ENCODE measurements at places on chromosomes 7 and 10.

- no peak for DNase-seq
Observed at GRCh38 chr7:114889646-114890285, 32.1 kb upstream of the MDFIC start.

GRCh38 chr10:24310104-24310503 is 101.2 kb downstream of the KIAA1217 start:
- DNase-seq = no peak

- DNase-seq = no peak
Observed at GRCh38 chr10:131929122-131929845, 28.5 kb downstream of the PPP2R2D start.

GRCh38 chr7:94303695-94304094 is 91.0 kb upstream of the COL1A2 start:
- no peak for DNase-seq

DNA sequence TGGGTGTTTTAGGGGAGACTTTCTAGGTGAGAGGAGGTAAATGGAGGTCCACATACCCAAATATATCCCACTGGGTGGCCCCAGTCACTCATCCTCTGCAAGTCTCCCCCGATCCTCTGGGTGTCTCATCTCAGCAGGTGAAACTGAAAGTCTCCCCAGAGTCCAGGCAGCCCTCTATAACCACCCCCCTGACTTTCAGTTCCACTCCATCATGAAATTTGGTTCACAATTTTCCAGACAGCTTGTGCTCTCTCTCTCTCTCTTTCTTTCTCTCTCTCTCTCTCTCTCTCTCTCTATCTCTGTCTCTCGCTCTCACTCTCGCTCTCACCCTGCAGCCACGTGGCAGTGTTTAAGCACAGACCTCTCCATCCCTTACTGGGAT is 56.7 kb upstream of the ELN start:
- DNase-seq = no peak

DNA sequence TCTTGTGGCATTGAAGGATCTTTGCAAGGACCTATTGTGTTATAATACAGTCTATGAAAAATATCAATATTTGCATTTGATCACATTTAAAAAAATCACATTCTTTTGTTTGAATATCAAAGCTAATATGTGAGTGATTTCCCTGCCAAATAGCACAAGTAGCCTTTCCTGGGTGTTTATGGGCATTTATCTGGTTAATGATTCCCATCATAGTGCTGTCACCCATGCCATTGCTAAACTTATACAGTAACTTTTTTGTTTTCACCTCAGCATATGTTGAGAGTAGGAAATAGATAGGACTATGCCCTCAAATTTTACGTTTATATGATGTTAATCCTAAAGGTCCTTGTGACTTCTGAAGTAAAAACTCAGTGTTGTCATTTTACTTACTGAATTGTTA is 136.9 kb downstream of the CFTR start:
- DNase-seq = no peak

DNA sequence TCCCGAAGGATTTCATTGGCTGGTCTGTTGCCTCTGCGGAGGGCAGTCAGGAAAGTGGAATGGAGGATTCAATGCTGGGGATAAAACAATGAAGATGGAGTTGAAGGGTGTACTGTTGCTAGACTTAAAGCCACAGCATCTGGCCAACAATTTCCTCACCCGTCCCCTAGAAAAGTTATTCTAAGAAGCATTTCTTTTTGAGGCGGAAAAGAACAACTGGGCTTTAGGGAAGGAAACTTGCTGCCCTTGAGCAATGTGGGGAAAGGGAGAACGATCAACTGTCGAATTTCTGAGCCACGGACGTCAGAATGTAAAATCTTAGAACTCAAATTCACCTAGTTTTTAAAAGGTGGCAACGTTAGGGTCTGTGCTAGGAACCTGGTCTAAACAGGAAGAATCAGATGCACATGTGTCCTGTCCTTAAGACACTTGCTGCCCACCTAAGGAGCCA is 664 bp downstream of the FMC1 start:
- no peak for DNase-seq

DNA sequence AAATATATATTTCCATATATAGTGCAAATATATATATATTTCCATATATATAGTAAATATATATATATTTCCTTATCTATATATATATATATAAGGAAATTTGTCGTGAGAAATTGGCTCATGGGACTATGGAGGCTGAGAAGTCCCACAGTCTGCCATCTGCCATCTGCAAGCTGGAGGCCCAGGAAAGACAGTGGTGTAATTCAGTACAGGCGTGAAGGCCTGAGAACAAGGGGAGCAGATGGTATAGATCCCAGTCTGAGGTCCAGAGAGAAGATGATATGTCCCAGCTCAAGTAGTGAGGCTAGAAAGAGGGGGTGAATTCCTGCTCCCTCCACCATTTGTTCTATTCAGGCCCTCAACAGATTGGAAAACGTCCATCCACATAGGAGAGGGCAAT is 78.9 kb downstream of the MTPN start:
- DNase-seq = no peak

- DNase-seq = no peak
Observed at GRCh38 chr7:47683485-47683898, 101.6 kb upstream of the TNS3 start.

DNA sequence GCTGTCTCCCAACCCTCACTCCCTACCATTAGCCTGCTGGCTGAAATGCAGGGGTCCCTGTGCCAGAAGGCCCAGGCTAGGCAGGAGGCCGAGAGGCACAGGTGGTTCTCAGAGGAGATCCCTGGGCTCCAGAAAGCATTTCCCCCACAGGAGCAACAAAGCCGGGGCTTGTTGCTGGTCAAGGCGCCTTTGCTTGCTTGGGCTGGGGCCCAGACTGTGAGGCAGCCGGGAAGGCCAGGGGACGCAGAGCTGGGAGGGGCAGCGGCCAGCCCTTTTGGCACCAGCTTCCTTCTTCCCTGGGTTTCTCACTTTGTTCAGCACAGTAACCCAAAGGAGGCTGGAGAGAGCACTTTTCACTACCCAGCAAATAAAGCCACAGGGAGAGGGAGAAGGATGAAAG is 48.6 kb downstream of the FBXW4 start:
- peak; percentile 76 for DNase-seq

- DNase-seq = no peak
Observed at GRCh38 chr7:15086131-15086611, 183.6 kb upstream of the DGKB start.

- no peak for DNase-seq
Observed at GRCh38 chr10:124083740-124084397, 9.5 kb downstream of the CHST15 start.

- DNase-seq = no peak
Observed at GRCh38 chr10:67607472-67607871, 88.5 kb downstream of the CTNNA3 start.

DNA sequence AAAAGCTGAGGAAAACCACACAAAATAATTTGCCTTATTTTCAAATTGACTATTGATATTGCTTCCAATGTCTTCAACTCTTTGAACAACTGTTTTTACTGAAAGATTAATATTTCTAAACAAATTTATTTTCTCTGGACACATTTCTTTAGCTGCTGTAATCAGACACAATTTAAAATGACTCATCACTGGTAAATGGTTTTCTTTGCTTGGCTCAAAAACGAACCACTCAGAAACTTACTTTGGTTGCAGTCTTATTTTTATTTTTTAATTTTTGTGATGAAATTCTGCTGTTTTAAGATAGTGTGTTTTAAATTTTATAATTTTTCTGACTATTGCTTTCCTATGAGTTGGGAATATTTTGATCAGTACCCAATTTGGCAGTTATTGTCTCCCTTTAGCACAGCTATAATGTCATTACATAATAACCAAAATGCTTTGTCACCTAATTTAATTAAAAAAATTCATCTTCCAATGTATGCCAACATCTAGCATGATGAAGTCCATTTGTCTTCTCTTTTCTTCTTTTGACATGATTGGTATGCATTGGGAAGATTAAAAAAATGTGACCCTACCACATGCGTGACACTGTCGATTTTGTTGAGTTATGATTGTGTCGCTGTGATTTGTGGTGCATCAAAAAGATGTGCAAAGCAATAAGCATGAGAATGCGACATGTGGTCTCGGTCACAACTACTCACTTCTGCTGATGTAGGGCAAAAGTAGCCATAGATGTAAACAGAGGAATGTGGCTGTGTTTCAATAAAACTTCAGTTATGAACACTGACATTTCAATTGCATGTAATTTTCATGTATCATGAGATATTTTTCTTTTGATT is 222.3 kb downstream of the SUGCT start:
- DNase-seq = no peak

DNA sequence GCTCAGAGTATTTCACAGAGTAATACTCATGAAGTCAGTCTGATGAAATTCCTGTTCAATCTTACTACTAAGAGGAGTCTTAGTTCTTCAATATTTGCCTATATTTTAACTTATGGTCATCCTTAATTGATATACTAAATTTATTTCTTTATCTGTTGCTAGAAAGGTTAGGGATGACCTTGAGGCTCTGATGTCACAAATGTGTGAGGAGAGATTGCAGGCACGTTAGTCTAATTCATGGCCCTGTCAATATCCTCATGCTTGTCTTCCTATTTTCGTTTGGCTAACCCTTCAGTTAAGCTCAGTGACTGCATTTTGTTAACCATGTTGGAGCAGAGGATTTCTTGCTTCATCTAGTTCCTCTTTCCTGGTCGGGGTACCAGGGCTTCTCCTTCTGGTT is 704.7 kb upstream of the COBL start:
- DNase-seq = no peak

GRCh38 chr10:62582101-62582705 is 208.0 kb downstream of the ZNF365 start:
- no peak for DNase-seq

DNA sequence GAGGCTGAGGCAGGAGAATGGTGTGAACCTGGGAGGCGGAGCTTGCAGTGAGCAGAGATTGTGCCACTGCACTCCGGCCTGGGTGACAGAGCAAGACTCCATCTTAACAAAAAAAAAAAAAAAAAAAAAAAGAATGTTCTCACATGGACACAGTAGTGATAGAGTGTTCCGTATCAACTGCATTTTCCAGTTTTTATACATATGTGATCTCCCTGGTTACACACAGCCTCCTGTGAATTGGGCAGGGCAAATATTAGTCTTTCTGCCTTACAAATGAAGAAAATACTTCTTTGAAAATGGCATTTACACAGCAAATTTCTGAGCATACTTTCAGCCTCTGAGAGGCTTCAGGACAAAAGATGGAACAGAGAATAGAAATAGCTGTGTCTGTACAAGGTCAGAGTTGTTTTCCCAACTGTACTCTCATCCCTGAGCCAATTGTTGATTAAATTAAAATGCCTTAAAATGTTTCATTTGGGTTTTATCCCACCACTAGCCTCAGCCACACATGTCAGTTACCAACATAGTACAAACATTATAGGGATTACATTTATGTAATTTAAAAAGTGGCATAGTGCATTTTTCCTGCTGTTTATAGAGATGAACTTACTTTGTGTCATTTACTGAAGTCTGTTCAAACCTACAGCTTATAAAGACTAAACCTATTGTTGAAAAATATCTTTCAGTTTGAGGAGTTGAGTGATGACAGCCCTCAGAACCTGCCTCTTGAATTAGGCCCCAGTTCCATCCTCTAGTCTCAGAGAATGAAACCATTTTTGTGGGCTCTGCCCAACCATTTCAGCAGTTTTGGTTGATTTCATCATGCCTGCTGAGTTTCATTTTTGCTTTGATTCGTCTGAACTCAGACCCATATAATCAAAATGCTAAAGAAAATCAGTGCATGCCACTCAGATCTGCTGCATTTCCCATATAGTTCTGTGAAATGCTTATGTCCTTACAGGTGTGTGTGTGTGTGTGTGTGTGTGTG is 609.4 kb upstream of the C7orf33 start:
- no peak for DNase-seq

DNA sequence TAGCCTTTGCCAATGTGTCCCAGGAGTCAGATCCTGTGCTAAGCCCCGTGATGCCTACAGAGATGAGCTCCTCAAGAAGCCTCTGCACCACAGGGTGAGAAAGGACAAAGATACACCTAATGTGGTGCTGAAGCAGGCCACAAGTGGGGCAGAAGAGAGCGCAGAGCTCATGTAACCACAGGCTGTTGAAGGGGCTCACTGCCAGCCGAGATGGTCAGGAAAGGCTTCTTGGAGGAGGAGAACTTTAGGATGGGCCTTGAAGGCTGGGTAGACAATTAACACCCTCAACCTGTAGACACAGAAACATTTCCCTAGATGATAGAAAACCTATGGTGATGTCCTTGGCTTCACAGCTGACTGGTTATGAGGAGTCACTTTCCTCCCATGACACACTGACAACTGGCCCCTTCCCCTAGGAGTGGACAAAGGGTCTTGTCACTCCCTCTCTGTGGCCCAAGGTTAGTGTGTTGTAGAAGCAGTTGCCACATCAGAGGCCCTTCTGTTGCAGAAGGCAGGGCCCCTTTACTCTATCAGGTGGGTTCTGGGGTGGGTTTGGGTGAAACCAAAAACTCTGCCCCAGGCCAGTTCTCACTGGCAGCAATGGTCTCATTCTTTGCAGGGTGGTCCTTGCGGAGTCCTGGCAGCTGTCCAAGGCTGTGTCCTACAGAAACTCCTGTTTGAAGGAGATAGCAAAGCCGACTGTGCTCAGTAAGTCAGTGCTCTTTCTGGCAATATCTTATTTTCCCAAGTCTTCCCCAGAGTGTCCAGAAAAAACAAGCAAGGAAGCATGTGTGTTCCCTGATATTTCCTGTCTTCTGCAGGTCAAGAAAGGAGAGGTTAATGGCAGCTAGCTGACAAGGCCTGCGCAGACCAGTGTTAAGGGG is 69.2 kb downstream of the MINDY4 start:
- no peak for DNase-seq

GRCh38 chr10:125782616-125783015 is 7.0 kb upstream of the MMP21 start:
- no peak for DNase-seq

DNA sequence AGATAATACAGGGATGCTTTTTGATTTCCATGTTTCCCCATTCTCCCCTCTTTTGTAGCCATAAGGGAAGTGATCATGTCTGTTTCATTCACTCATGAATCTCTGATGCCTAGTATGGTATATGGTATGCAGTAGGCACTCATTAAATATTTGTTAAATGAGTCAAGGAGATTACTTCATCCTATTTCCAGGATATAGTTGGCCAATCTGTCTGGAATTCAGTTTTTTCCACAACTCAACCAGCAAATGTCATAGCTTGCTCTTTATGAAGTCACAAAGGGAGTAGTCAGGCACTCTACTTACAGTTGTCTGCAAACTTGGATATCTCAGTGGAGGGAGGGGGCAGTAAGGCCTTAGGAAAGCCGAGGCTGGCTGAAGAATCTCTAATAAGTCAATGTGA is 853.6 kb downstream of the LRMDA start:
- no peak for DNase-seq

- DNase-seq = no peak
Observed at GRCh38 chr10:71615538-71616329, 103.8 kb downstream of the C10orf105 start.

- DNase-seq = no peak
Observed at GRCh38 chr7:108418946-108419345, 37.3 kb downstream of the NRCAM start.

GRCh38 chr10:27436710-27437109 is 67.4 kb upstream of the RAB18 start:
- DNase-seq = no peak

DNA sequence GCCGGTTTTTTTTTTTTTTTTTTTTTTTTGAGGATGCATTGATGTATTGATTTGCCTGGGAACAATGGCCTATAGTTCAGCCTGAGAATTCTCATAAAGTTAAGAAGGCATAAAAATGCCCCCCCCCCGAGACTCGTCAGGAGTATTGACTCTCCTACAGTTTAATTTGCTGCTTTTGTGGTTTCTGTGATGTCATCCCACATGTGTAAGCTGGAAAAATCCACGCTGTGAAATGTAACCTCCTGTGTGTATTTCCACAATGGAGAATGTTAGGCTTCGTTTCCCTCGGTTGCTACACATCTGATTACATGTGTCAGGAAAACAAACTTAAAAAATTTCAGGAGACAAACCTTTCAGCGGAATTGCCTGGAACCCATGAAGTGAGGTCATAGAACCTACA is 117.9 kb downstream of the FANK1 start:
- DNase-seq = no peak

Measured in midbrain (tissue), 1 donor.